H1 (cell line): ENCODE measurements at places on chromosomes 5 and 9. TPM values are rescaled to one million over a fixed set of nuclear protein-coding genes. Genes with fewer than 3 reads are reported as not detected.

GRCh38 chr5:16755641-16756040, 138.8 kb upstream of the RETREG1 start:
- peaks cover 6% of the 10 kb centered on the region; the same call in 1 of the 2 replicates for H3K36me3 ChIP-seq
- no peaks in the 10 kb centered on the region for H3K27me3 ChIP-seq
- DNase-seq = no peak

GRCh38 chr5:131533836-131534235, 101.2 kb downstream of the RAPGEF6 start:
- DNase-seq = no peak
- no peak overlapping the region for H3K27ac ChIP-seq
- no peaks in the 10 kb centered on the region for H3K36me3 ChIP-seq
- no peak overlapping the region for H3K4me3 ChIP-seq
- H3K27me3 ChIP-seq = no peaks in the 10 kb centered on the region
- no peaks in the 10 kb centered on the region for H3K4me1 ChIP-seq

GRCh38 chr9:129054163-129054851, 17.9 kb downstream of the MIGA2 start:
- no peak overlapping the region for H3K4me3 ChIP-seq
- H3K27me3 ChIP-seq = no peaks in the 10 kb centered on the region
- H3K4me1 ChIP-seq = no peaks in the 10 kb centered on the region
- H3K36me3 ChIP-seq = peaks cover 7% of the 10 kb centered on the region
- H3K27ac ChIP-seq = no peak overlapping the region
- DNase-seq = no peak

DNA sequence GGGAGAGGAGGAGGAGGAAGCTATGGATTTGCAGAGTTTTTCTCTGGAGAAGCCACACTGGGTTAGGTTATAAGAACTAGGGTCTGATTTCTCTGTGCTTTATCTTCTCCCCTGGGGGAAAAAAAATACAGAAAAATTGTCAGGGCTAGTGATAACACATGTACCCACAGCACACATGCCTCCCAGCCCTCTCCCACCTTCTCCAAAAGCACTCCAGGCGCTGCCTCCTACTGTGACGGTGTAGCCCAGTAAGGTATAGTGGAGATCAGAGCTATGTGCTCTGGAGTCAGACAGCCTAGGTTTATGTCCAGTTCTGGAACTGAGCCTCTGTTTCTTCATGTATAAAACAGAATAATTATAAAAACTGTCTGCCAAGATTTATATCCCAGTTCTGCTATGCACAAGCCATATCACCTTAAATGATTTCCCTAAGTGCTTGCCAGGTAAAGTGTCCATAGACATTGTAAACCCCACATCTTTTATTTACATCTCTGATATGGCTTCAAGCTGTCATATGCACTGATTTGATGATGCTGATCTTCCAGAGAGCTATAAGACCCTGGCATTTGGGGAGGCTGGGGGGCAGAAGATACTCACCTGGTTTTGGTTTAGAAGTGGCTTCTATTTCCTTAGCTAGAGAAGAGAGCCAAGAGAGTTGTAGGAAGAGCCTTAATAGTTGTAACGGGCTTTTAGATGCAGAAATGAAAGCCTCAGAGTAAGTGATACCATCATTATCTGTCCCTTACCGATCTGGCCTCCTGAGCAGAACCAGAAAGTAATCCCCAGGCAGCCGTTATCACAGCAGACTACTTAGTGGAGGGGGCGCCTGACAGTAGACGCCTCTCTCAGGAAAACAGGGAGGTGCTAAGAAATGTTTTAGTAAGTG, 7.6 kb downstream of the SLC1A3 start:
- no peak overlapping the region for H3K4me3 ChIP-seq
- H3K27ac ChIP-seq = no peak overlapping the region
- DNase-seq = no peak
- H3K27me3 ChIP-seq = no peaks in the 10 kb centered on the region

- no peak overlapping the region for H3K27ac ChIP-seq
- H3K36me3 ChIP-seq = no peaks in the 10 kb centered on the region
- H3K4me1 ChIP-seq = 0 out of 2 replicates have a peak, but pooled peaks cover 2% of the 10 kb centered on the region
- H3K4me3 ChIP-seq = no peak overlapping the region
- H3K27me3 ChIP-seq = no peaks in the 10 kb centered on the region
These were observed 138.6 kb downstream of the PALM2AKAP2 start for GRCh38 chr9:109918339-109919163.

DNA sequence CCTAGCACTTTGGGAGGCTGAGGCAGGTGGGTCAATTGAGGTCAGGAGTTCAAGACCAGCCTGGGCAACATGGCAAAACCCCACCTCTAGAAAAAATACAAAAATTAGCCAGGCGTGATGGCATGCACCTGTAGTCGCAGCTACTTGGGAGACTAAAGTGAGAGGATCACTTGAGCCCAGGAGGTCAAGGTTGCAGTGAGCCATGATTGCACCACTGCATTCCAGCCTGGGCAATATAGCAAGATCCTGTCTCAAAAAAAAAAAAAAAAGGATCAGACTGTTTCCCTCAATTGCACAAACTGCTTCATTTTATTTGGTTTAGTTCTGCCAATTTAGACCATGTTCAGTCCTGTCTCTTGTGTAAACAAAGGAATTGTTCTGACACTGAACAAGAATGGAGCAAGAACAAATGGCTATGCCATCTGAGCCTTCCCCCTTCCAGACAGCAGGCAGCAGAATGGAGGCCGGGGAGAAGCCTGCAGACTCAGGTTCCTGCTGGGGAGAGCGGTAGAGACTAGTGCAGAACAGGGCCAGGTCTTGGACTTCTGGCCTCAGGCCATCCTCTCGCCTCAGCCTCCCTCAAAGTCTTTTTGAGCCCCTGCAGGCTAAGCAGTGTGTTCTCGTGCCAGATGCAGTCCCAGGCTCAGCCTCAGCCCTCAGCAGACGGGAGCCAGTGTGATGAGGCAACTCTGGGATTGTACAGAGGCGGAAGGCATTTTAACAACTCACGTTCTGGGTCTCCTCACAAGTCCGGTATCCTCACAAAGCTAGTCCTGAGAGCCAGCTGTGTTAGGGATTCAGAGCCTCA, 18.2 kb downstream of the HNRNPH1 start:
- peaks cover 38% of the 10 kb centered on the region for H3K36me3 ChIP-seq
- H3K27me3 ChIP-seq = no peaks in the 10 kb centered on the region
- H3K27ac ChIP-seq = no peak overlapping the region
- H3K4me1 ChIP-seq = no peaks in the 10 kb centered on the region
- no peak for DNase-seq

DNA sequence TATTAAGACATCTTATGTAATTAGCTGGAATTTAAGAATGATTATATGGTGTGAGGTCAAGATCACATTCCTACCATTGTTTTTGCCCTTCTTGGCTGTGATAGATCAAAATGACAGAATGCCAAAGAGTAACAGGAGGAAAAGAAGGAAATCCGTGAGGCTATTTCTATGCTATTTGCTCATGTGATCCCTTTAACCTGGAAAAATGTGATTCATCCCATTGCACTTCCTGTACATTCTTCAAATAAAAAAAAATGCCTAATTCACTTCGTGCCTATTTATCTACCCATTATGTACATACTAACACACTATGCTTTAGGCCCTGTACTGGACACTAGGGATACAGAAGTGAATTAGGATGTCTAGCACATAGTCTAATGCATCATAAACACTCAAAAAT, 154.1 kb upstream of the PAPPA start:
- no peaks in the 10 kb centered on the region for H3K36me3 ChIP-seq
- no peak for DNase-seq
- no peaks in the 10 kb centered on the region for H3K27me3 ChIP-seq
- H3K4me3 ChIP-seq = no peak overlapping the region
- no peaks in the 10 kb centered on the region for H3K4me1 ChIP-seq

- no peak overlapping the region for H3K27ac ChIP-seq
- H3K4me1 ChIP-seq = no peaks in the 10 kb centered on the region
These were observed 273.4 kb downstream of the NR3C1 start for GRCh38 chr5:143129910-143130612.

LCN15 gene
- total RNA-seq = 0.47 and 0.61 TPM in 2 replicates

OR1Q1 gene
- total RNA-seq = not detected in 2 replicates

DNA sequence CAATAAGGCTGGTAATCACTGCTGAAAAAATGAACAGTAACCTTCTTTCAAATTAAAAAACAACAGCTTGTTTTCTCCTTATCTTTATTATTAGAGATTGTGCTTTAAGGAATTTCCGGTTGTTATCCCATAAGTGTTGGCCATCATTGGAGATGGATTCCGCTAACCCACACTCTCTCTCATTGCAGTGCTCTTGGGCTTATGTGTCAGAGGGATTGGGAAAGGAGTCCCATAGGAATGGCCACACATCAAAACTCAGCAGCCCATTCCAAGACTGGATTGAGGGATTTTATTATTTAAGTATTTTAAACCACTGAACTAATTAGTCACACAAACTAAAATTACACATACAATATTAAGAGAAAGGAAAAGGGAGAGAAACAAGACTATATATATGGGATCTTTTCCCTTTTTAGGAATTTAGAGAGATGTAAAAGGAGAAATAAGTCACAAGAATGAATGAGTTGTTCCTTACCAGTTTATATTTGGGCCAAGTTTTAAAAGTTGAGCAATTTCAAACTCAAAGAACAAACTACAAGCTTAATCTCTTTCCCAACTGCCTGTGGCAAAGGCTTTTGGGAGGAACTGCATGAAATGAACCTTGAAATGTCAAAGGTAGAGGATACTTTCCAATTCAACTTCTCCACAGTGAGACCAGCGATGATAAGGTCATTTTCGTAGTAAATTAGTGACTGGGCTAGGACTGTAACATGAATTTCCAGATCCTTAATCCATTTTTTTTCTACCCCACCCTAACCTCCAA, 2.4 kb downstream of the SPINK6 start:
- no peak overlapping the region for H3K27ac ChIP-seq
- no peak for DNase-seq
- H3K36me3 ChIP-seq = no peaks in the 10 kb centered on the region

PIP5KL1 gene
- total RNA-seq = 12.2 and 13.4 TPM in 2 replicates

SPATA6L gene
- total RNA-seq = 0.55 and 1.1 TPM in 2 replicates
